Stimulated activated CD8-positive, alpha-beta memory T cell treated with anti-CD3 and anti-CD28 coated beads, Interleukin-15, amount 100 ng/mL, for 24 hours (primary cell): ENCODE measurements at places on chromosomes 7 and 10.

GRCh38 chr7:69283421-69283820 is 314.9 kb upstream of the AUTS2 start:
- DNase-seq: no peak

GRCh38 chr7:17663061-17663675 is 277.1 kb downstream of the SNX13 start:
- DNase-seq: no peak

- no peak for DNase-seq
These were observed 81.1 kb downstream of the ZMIZ1 start for GRCh38 chr10:79149662-79150443.

DNA sequence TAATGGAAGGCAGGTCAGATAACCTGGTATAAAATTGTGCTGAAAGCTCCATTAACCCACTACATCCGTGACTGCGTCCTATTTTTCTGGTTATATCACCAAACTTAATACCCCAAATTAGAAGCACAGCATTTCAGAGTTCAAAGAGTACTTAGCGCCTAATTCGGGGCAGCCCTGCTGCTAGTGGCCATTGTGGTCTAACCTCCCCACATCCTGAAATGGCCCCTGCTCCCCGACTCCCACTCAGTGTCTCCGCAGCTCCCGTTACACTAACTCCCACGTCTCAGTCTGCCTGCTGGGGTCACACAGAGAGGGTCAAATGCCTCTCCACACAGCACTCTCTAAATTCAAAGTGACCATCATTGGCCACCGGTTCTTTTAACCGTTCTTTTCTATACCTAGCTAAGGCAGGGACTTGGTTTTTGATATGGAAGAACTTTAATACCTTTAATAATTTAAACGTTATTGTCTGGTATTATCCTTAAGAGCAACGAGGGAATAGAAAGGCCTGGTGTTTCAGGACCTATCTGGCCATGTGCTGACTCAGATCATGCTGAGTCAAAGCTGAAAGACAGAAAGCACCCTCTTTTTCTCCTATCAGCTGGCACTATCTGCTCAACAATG is 117.1 kb downstream of the KMT2E start:
- no peak for DNase-seq

GRCh38 chr10:110634527-110635209 is 9.5 kb upstream of the RBM20 start:
- DNase-seq: no peak

GRCh38 chr10:18681971-18682411 is 22.8 kb downstream of the ARL5B start:
- DNase-seq: no peak

DNA sequence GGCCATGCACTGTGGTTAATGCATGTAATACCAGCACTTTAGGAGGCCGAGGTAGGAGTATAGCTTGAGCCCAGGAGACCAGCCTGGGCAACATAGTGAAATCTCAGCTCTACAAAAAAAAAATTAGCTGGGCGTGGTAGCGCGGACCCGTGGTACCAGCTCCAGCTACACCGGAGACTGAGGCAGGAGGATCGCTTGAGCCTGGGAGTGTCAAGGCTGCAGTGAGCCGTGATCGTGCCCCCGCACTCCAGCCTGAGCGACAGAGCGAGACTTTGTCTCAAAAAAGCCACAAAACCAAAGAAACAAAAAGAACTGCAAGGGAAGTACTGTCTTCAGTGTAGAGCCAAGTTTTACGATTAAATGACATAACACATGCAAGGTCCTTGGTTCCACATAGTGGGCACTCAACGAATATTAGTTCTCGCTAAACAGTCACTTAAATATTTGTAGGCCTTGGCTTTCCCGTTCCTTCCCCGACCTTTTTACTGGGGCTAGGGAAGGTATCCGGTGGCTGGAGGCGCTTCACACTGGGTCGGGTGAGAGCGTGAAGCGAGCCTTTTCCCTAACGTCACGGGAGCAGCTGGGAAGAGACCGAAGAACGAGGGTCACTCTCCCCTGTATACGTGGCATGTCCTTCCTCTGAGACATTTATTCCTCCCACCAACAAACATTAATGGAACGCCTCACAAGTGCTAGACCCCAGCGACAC is 993 bp upstream of the SND1 start:
- no peak for DNase-seq

DNA sequence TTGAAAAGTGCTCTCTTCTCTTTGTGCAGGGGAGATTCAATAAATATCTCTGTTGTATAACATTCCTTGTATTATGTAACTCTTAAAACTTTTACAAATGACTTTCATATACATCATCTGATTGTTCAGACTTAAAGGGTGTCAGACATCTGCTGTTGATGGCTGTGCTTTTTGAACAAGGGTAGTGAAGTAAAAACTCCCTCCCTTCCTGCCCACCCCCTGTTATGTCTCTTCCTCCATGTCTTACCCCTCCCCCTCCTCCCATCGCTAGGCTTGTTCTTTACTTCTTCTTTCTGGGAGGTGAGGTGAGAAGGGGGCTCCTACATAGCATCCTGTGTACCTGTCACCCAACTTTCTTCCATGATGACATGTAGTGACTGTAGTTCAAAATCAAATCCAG is 23.4 kb upstream of the ABCB4 start:
- no peak for DNase-seq

DNA sequence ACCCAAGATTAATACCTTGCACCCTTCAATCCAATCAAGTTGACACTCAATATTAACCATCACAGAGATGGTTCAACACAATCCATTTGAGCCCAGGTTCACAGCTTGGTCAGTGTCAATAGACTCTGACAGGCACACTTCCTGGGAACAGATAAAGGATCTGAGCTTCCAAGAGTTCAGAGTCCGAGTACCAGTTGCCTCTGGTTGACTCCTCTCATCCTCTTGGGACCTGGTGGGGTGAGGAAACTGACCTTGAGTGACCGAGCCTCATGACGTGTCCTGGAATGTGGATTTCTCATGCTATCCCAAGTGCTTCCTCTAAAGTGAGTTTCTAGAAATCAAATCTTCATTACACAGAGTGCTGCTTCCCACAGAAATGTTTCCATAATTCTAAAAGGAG is 162.0 kb downstream of the CYP26A1 start:
- no peak for DNase-seq

- no peak for DNase-seq
These were observed 78.7 kb downstream of the PRLHR start for GRCh38 chr10:118516716-118517115.

DNA sequence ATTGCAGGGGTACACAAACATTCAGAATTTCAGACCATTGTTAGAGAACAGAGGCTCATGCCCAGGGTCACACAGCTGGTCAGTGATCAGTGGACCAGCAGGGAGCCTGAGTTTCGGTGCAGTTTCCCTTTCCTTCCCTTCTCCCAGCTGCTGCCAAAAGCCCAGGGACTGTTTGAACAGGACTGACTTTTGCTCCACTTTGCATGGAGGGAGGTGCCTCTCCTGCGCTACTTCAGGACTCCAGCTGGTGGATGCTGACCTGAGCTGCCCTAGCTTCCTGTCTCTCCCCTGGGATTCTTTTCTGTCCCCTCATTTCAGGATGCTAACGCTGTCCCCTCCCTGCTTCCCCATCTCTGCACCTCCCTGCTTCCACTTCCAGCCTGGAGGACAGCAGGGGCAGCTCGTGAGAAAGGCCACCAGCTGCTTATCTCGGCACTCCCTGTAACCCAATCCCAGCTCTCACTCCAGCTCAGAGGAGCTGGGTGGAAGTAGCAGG is 14.5 kb downstream of the SH2D4B start:
- no peak for DNase-seq

DNA sequence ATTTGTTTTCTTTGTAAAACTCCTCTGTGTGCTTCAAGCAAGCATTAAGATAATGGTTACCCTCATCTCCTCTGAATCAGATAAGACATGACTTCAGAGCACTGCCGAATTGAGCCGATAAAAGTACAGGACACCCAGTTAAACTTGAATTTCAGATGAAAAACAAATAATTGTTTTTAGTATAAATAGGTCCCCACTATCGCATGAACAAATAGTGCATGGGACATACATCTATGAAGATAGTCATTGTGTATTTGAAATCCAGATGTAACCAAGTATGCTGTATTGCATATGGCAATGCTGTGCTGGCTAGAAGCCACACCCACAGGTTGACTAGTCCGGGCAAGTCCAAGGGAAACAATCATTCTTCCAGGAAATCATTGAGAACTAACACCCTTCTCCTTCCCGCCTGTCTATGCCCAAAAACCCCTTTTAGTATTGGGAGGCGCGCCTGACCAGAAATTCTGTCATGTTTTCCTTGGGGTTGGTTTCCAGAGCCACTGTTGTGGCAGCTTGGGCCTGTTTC is 12.6 kb upstream of the FGFR2 start:
- no peak for DNase-seq

DNA sequence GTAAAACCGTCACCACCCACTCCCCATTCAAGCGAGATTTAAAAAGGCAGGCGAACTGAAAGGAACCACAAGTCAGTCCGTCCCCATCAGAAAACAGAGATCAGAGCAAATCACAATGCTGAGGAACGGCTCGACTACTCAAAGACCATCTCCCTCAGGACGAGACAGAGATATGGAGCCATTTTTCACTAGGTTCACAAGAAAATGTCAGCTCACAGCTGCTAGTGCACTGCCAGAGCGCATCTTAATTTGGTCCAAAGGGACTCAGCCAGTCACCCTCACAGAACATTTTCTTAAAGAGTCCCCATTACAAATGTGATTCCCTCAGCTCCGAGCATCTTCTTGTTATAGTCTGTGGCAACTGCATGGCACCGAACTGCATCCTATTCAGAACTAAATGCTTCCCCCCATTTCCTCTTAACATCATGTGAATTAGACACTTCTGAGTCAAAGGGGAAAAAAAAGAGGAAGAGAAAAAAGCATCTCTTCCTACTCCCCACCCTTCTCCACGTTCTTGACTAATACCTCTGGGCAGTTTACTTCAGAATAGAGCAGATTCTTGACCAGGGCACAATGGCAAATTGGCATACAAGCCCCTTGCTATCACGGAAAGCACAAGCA is 683.9 kb downstream of the MAGI2 start:
- no peak for DNase-seq

DNA sequence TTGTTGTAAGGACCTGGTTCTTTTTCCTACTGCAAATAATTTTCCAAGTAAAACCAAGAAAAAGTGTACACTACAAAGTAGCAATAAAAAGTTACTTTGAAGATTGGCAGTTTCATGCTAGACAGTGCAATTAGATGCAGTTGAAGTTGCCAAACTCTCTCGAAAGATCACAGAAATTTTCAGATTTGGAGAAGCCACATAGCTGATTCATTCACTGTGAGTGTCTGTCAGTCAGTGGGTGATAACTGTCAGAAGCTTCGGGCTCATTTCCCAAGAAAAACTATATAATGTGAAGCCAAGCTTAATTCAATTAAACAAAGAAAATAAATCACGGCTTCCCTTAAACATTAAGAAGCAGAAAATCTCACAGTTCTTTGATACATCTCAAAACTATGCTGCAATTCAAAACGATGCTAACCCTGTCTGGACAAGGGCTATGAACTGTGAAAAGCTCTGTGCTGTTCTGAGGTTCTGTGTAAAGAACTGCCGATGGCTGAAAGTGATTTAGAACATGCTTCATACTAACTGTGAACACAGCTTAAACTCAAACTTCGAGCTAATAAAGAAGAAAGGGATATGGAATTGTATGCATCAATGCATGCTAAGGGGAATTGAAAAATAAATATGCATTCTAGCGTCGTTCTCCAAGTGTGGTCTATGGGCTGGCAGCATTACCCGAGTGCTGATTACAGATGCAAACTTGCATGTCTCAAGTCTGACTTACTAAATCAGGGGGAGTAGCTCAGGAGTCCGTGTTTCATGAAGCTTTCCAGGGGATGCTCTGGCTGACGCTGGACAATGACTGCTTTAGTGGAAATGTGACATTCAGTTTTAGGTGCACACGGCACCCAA is 557.4 kb downstream of the CALN1 start:
- DNase-seq: no peak

GRCh38 chr10:103463499-103463898 is 4.8 kb upstream of the CALHM1 start:
- DNase-seq: no peak

- no peak for DNase-seq
These were observed 105.1 kb upstream of the ADCY1 start for GRCh38 chr7:45469103-45469502.

GRCh38 chr7:24757353-24758275 is at the start of gene GSDME:
Gene GSDME, minus strand, starts transcription at chr7:24757464. Its CDS starts 7,690 bp downstream, at chr7:24749774.
- DNase-seq: peak; percentile 13

DNA sequence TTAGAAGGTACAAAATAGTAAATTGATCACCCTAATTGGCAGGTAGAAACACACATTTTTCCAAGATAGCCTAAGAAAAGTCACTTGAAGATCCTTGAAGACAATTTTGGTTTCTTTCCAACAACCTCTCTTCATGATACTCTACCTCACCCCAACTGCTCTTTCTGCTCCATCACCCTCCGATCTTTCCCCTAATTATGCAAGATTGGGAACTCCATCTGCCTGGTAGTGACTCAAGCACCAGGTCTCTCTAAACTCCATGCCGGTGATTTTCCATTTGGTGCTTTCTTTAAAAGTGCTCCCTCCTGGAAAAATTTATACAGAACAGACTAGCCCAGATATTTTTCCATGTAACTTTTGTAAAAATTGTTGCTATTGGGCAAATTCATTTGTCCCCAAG is 1.1 kb upstream of the AKR1B1 start:
- DNase-seq: no peak

DNA sequence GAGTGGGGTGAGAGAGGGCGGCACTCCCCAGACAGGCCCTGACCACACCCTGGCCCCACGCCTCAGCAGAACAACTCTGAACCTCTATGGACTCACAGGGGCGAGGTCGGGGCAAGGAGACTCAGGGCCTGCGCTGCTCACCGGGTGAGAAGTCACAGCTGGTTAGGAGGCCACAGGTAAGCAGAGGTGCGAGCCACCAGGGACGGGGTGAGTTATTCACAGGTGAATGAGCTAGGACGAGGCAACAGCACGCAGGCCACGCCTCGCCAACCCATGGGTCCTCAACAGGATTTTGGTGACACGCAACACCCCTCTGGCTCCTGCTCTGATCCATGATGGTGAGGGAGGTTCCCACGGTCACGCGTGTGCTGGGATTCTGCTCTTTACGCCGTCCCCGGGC is 202.5 kb downstream of the ADARB2 start:
- DNase-seq: no peak

DNA sequence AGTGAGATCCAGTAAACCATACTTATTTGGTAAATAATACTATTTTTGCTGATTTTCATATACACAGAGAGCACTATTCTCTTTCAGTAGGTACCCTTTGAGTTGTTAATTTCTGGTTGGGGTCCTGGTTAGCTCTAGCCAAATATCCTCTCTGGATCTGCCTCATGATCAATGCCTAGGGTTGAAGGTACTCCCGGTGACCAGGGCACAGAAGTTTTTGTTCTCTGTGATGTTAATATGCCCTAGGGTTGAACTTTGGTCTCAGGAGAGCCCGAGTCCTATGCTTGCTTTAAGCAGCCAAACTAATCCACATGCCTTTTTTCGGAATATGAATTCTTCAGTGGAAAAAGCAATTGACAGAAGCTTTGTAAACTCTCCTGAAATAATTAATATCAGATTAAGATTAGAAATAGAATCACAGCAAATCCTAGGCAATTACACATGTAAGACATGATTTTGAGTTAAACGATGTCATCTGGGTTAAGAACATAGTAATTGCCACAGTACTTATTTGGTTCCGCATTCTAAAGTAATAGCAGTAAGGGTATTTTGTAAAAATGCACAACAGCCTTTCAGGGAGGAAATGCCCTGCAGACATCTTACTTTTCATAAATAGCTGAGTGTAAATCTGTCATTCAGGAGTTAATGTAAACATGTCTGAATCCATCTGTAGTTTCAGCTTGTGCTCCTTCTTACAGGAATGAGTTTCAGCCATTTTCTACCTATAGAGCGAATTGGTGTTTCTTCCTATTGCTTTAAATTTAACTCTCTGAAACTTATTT is 10.1 kb downstream of the CHN2 start:
- DNase-seq: no peak

GRCh38 chr10:29555091-29555745 is 79.6 kb downstream of the SVIL start:
- DNase-seq: no peak
